ENCODE measurements at places on chromosomes 1 and 21. TPM values are rescaled to one million over a fixed set of nuclear protein-coding genes. Genes with fewer than 3 reads are reported as not detected.
A peak's percentile ranks its signal among the peaks of the same experiment; 100 is the strongest.

DNA sequence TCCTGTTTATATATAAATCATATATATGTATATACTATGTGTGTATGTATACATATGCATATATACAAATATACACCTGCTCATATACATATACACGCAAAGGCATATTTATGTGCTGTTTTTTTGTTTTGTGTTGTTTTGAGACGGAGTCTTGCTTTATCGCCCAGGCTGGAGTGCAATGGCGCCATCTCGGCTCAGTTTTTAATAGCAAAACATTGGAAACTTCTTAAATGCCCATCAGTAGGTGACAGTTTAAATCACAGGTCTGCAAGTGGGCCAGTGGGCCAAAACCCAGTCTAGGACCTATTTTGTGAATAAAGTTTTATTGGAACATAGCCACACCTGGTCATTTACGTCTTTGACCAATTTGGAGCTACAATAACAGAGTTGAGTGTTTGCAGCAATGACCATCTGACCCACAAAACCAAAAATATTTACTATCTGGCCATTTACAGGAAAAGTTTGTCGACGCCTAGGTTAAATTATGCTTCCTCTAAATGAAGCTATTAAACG is 132.3 kb downstream of the TOMM20 start:
- peak; percentile 33 for DNase-seq

- no peak for DNase-seq
Observed at GRCh38 chr1:241265428-241265827, 91.6 kb downstream of the RGS7 start.

DNA sequence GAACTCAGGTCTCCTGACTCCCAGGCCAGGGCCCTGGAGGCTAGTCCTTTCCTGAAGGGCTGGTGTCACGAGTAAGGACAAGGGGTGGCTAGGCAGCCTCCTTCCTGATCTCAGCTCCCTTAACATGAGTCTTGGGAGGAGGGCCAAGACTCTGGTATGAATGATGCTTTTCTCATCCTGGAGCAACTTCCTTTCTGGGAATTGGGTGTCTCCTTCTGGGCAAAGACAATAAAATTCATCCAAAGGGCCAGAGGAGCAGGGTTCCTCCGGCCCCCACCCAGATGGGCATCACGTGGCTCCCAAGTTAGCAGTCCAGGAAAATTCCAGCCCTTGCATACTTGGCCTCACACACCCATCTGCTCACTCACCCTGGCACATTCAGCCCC is at the start of gene FAM167B:
Gene FAM167B (plus strand): TSS at position 335 of the 386 bp plus-strand sequence. CDS start 200 bp downstream, outside the sequence.
- peak; percentile 79 for DNase-seq

SLAMF1 gene
- total RNA-seq = 1.0 TPM

FCRL5 gene
- total RNA-seq = 0.30 TPM

- peak; percentile 69 for DNase-seq
Observed at GRCh38 chr1:40633931-40634376, 31.5 kb downstream of the RIMS3 start.

GRCh38 chr1:114034567-114035303 is 55.5 kb downstream of the OLFML3 start:
- no peak for DNase-seq

- no peak for DNase-seq
Observed at GRCh38 chr1:181043025-181043888, 9.5 kb downstream of the MR1 start.

UBE2G2 gene
- 69.7 TPM for total RNA-seq

DNA sequence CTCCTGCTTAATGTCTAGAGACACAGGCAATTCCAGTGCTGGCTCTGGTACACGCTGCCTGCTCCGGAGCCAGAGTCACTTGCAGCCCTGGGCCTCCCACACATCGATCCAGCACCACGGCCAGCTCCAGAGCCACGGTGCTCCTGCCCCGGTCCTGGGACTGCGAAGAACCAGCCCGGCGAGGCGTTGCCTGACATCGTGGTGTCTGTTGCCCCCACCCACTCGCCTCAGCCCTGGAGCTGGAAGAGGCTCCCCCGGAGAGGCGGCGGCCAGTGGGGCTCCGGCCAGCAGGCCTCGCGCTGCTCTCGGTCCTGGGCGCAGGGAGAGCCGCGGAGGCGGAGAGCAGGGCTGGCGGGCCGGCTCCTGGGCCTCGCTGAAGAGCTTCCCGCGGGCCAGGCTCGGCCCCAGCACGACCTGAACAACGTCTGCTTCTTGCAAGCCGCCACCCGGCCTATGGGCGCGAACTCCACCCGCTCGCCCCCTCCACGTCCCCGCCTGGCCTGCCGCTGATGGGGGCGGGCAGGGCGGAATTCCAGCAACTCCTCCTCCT is 364.8 kb downstream of the CEP170 start:
- no peak for DNase-seq

GRCh38 chr1:224377676-224378006 is 21.0 kb downstream of the CNIH4 start:
- no peak for DNase-seq

GRCh38 chr1:206935491-206936067 is 10.7 kb downstream of the PIGR start:
- no peak for DNase-seq

DNA sequence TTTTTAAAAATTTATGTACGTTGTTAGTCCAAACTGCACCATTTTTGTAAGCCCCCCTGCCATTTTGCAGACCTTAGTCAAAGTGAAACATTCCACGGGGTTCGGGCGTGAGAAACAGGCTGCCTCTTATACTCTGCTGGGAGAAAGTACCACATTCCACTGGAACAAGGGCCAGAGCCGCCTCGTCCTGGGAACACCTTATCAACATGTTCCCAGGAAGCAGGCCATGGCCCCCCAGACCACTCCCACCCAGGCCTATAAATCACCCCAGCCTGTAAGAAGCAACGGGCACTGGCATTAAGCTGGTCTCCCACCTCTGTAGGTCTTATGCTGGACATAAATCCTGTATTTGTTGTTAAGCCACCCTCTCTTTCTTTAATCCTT is 854 bp upstream of the ZRANB2 start:
- no peak for DNase-seq

- DNase-seq = no peak
Observed at GRCh38 chr1:20137055-20137454, 2.1 kb upstream of the PLA2G2F start.

- DNase-seq = no peak
Observed at GRCh38 chr1:244165021-244165420, 113.9 kb downstream of the ZBTB18 start.

GRCh38 chr21:42331660-42332059 is 16.5 kb upstream of the TFF3 start:
- no peak for DNase-seq

DNA sequence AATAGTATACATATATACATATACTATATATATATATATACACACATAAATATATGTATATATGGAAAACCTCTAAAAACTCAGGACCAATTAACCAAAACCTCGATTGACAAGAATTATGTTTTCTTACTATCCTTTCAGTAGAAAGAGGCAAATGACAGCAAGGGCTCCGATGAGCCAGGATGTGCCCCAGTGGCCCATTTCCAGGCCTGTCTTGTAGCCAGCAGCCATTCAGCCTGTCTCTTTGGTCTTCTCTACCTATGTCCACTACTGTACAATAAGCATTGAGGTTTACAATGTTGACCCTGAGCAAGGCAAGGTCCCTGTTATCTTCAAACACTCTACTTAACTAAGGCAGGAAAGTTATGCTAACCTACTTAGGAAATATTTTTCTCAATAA is 9.8 kb downstream of the KCNA2 start:
- DNase-seq = peak; percentile 36

DNA sequence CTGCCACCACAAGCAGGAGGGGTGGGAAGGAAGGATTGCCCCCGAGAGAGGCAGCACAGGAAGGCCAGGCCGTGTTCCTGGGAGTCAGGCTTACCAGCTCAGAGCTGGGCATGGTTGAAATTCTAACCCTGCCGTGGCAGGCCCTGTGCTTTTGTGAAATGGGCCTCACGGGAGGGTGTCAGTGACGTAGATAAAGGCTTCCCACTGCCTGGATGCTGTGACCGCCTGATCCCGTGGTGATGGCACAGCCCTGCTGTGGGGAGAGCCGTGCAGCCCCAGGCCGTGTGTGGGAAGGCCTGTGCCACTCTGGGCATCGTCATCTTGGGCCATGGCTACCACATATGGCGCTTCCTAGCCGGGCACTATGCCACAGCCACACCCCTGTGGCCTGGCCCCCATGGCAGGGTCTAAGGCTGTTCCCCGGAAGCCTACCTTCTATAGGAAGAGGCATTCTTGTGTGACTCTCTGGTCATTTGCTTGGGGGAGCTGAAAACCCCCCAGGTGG is 161.3 kb downstream of the PCBP3 start:
- no peak for DNase-seq

GRCh38 chr1:55159571-55159970 is 55.6 kb downstream of the USP24 start:
- no peak for DNase-seq

CFAP107 gene
- not detected for total RNA-seq

DNA sequence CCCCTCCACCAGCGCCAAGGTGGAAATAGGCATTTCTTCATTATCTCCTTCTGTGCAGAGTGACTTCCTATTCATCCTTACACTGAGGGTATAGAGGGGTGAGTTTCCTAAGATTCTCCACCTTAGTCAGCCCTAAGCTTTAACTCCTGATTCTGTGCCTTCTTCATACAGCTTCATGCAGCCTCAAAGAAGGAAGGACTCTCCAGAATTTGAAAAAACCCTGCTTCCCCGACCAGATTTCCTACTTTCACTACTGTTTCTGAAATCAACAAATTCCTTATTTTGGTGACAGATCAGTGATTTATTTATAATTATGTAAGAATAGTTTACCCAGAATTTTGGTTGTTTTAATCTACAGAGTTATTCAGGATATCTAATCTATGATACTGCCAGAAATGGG is 28.6 kb downstream of the GFI1 start:
- no peak for DNase-seq

GRCh38 chr21:40717028-40717427 is 129.9 kb downstream of the DSCAM start:
- no peak for DNase-seq

GRCh38 chr21:16815243-16815642 is 697.6 kb upstream of the CXADR start:
- DNase-seq = no peak

DNA sequence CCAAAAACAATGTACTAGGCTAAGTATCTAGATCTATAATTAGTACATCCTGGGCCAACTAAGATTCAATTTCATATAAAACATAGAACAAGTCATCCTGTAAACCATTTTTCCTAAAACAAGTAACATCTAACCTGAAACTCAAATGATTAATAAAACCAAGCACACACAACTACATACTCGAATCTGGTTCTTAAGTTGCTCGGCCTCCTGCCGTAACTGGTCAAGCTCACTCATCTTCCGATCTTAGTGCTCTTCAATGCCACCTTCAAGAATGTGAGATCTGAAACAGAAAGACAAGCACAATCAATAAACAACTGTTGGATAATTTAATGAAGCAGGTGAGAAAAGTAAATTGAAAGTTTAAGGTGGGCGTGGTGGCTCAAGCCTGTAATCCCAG is 46.9 kb upstream of the NADK start:
- no peak for DNase-seq

DNA sequence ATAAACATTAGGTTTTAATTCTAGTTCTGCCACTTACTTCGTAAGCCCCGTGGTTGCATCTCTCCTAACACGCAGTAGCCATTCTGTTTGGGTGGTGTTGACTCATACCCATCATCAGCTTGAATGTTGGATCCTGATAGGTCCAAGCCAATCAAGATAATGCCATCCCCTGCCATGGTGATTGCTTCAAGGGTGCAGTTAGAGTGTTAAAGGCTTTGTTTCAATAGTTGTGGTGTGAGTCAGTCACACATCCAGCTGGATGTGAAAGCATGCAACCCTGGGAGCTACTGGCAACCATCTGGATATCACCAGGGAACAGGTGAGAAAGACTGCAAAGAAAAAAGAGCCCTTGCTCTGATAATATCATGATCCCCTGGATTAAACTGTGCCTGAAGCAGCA is 69.1 kb downstream of the OMA1 start:
- DNase-seq = no peak

TMPRSS15 gene
- total RNA-seq = not detected

- no peak for DNase-seq
Observed at GRCh38 chr1:100051401-100051800, 81.3 kb downstream of the SASS6 start.

- no peak for DNase-seq
Observed at GRCh38 chr1:58618303-58618702, 41.3 kb upstream of the TACSTD2 start.

Data from cardiac septum (tissue), 1 donor.